ENCODE measurements at places on chromosomes 1 and 21.

GRCh38 chr1:204157962-204158361 is 6.1 kb upstream of the ETNK2 start:
- H3K36me3 ChIP-seq = no peaks in the 10 kb centered on the region
- H3K4me3 ChIP-seq = no peak overlapping the region
- no peaks in the 10 kb centered on the region for H3K27me3 ChIP-seq
- DNase-seq = no peak
- H3K4me1 ChIP-seq = no peaks in the 10 kb centered on the region

- H3K27ac ChIP-seq = peak overlapping the region; percentile 90
- DNase-seq = no peak
- H3K27me3 ChIP-seq = no peaks in the 10 kb centered on the region
- no peak overlapping the region for H3K4me3 ChIP-seq
- H3K36me3 ChIP-seq = no peaks in the 10 kb centered on the region
Observed at GRCh38 chr1:12473596-12474362, 144.2 kb downstream of the DHRS3 start.

GRCh38 chr21:41659791-41660560 is 106.9 kb downstream of the RIPK4 start:
- no peaks in the 10 kb centered on the region for H3K27me3 ChIP-seq
- H3K4me3 ChIP-seq = no peak overlapping the region
- no peak overlapping the region for H3K27ac ChIP-seq
- DNase-seq = no peak

DNA sequence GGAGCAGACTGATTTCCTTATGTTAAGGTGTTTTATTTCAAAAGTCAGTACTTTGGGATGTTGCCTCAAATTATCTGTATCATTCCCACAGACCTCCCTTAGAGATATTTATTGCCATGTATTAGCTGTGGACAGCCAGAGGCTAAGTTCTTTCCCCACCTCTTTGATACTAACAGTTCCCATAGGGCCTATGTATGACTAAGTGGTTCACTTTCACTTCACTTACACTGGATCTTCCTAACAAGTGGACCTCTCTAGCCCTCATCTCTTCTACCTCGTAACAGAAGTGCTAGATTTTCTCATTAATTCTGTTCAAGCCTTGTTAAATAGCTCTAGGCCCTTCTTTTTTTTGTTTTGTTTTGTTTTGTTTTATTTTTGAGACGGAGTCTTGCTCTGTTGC is 6.2 kb downstream of the TRAF5 start:
- H3K36me3 ChIP-seq = no peaks in the 10 kb centered on the region
- no peak overlapping the region for H3K4me3 ChIP-seq
- no peaks in the 10 kb centered on the region for H3K27me3 ChIP-seq
- DNase-seq = no peak

DNA sequence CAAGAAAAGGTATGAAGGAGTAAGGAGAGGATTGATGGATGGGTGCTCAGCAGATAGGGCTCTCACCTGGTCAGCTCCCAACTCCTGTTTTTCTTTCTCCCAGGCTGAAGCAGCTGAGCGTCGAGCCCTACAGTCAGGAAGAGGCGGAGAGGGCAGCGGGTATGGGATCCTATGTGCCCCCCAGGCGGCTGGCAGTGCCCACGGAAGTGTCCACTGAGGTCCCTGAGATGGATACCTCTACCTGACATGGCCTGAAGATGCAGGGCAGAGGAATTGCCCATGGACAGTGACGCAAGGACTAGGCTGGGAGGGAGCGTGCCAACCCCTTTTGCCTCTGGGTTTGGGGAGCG is 739 bp downstream of the ZNF593 start:
- peak overlapping the region; percentile 87 for H3K4me3 ChIP-seq
- H3K27me3 ChIP-seq = no peaks in the 10 kb centered on the region
- no peak for DNase-seq
- H3K4me1 ChIP-seq = peaks cover 27% of the 10 kb centered on the region
- H3K27ac ChIP-seq = no peak overlapping the region

DNA sequence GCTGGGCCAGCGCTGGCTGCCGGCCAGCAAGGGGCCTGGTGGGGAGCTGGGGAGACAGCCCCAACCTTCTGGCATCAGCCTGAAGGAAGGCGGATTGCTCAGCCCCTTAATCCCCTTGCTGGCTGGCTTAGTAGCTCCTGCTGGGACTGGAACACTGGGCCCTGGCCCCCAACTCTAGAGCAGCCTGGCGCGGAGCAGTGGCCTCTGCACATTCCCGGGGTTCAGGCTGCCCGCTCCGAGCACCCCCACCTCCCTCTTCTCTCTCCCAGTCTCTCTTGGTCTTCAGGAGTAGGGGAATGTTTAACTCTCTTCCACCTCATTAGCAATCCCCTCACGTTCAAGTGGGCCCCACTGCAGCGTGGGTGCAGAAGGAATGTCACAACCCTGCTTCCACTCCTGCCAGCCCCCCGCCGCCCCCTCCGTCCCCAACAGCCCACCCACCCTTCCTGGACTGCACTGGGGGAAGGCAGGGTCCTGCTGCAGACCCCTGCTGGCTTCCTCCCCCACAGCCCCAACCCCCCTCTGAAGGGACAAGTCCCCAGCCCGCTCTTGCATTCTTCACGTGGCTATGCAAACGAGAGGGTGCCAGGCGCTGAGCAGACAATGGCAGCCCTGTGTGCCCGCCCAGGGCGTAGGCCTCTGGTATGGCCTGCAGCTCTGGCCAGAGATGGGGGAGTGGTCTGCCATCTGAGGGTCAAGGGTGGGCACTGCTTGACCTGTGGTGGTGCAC is 980 bp upstream of the CLDN19 start:
- H3K4me1 ChIP-seq = no peaks in the 10 kb centered on the region
- H3K27ac ChIP-seq = no peak overlapping the region
- peaks cover 7% of the 10 kb centered on the region for H3K36me3 ChIP-seq
- no peaks in the 10 kb centered on the region for H3K27me3 ChIP-seq
- no peak overlapping the region for H3K4me3 ChIP-seq

DNA sequence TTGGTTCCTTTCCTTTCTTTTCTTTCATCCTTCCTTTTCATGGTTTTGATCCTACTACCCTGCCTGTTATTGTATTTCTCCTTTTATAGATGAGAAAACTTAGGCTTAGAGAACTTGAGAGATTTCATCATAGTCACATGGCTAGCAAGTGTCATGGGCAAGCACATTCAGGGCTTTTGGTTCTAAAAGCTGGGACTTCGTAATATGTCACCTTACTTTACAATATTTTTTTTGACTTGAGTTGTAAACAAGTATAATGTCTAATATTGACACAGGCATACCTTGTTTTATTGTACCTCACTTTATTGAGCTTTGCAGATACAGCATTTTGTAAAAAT is 70.7 kb downstream of the MTR start:
- peaks cover 7% of the 10 kb centered on the region for H3K4me1 ChIP-seq
- H3K27ac ChIP-seq = no peak overlapping the region
- peaks cover 44% of the 10 kb centered on the region for H3K36me3 ChIP-seq
- H3K27me3 ChIP-seq = no peaks in the 10 kb centered on the region
- H3K4me3 ChIP-seq = no peak overlapping the region

DNA sequence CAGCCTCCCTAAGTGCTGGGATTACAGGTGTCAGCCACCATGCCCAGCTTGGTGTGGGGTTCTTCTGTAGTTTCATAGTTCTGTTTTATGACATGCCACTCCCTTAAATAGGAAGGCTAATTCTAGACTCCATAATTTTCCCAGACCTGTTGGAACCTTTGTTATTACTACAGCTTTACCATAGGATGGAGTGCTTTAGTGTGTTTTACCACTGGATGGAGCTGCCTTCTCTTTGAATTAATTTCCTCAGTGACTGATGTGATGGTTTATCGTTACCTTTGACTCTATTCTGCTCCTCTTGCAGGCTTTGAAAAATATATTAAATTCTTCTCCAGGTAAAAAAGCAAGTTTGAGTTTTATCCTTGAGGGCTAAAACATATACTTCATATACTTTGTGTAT is 84.6 kb upstream of the NEK7 start:
- H3K4me3 ChIP-seq = no peak overlapping the region
- no peaks in the 10 kb centered on the region for H3K4me1 ChIP-seq
- no peaks in the 10 kb centered on the region for H3K27me3 ChIP-seq
- H3K27ac ChIP-seq = no peak overlapping the region
- no peaks in the 10 kb centered on the region for H3K36me3 ChIP-seq
- DNase-seq = no peak

DNA sequence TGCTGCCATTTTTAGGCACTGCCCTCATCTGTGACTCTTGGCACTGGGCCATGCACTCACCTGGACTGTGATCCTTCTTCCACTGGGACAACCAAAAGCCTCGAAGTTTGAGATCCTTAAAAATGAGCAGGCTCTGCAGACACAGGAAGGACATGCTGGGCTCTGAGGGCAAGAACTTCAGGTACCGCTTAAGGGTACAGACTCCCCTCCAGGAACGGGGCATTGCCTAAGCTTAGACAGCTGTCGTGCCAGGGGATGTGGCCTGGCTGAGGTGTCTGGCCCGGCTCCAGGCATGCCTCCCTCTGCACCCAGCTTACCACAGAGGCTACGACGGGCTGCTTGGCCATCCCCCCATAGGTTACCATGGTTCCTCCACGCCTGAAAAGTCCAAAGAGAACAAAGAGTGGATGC is 14.2 kb upstream of the SRSF4 start:
- peaks cover 15% of the 10 kb centered on the region for H3K36me3 ChIP-seq
- no peak for DNase-seq

DNA sequence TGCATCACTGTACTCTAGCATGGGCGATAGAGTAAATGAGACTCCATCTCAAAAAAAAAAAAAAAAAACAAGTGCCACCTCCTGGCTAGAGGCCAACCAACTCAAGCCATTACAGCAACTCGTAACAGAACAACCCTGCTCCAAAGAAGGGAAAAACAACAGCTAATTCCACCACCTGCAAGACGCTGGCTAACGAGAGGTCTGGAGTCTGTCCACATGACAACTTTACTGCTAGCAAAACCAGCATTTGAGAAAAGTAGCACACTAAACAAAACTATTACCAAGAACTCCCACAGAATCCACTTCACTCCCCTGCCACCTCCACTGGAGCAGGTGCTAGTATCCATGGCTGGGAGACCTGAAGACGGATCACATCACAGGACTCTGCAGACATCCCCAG is 24.1 kb upstream of the EGLN1 start:
- DNase-seq = no peak
- no peaks in the 10 kb centered on the region for H3K36me3 ChIP-seq
- no peaks in the 10 kb centered on the region for H3K4me1 ChIP-seq
- peaks cover 6% of the 10 kb centered on the region for H3K27me3 ChIP-seq
- H3K4me3 ChIP-seq = no peak overlapping the region

DNA sequence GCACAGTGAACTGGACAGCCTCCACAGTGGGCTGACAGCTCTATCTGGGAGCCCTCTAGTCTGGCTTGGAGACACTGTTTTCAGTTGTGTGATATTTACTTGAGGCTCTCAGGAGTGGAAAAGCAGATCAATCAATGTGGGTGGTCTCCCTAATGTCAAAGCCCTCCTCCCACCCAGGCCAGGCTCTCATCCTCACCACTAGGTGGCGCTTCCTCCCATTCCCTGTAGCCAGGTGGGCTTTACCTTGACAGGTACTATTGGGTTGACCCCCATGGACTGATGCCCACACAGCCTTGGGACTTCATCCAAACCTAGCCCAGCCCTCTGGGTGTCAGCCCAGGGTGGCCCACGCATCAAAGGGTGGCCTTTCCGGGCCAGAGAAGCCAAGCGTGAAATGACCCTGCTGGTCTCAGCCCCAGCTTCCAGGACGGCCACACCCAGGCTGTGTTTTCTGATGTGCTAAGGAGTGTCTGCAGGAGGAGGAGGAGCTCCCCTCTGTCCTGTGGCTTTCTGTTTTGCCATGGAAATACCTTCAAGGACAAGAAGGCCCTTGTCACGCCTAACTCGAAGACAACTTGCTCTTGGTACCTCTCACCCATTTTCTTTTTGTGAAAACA is 54.0 kb downstream of the CLIC6 start:
- H3K27ac ChIP-seq = no peak overlapping the region
- H3K4me3 ChIP-seq = no peak overlapping the region
- H3K4me1 ChIP-seq = peaks cover 7% of the 10 kb centered on the region
- DNase-seq = no peak

GRCh38 chr1:16141573-16142336 is 14.1 kb downstream of the EPHA2 start:
- H3K4me1 ChIP-seq = peaks cover 72% of the 10 kb centered on the region
- no peak overlapping the region for H3K4me3 ChIP-seq
- H3K27ac ChIP-seq = peak overlapping the region; percentile 55
- no peaks in the 10 kb centered on the region for H3K36me3 ChIP-seq
- peaks cover 3% of the 10 kb centered on the region for H3K27me3 ChIP-seq

DNA sequence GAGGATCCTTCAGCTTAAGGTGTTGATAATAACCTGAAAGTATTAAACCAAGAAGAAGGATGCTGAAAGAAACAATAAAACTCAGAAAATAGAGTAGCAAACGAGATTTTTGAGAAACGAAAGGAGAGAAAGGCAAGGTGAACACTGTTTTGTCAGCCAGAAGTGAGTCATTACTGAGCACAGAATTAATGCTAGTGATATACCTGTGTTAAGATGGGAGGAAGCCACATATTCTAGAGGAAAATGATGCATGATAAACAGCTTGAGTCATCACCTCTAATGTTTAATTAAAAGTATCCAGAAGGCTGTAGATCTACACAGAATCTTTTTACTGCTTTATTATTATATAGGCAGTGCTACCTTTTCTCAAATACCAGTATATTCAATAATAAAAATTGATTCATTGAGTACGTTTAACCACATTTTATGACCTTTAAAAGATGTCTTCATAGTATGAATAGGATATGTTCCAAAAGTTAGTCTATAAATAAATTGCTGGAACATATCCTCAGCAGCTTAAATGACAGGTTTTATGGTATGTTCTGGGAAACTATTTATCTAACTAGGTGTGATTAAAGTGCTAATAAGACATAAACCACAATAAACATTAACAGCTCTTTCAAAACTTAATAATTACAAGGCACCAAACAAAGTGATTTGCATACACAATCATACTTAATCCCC is 10.3 kb downstream of the SH3GLB1 start:
- no peaks in the 10 kb centered on the region for H3K4me1 ChIP-seq
- H3K27ac ChIP-seq = no peak overlapping the region
- peaks cover 19% of the 10 kb centered on the region for H3K36me3 ChIP-seq
- no peak overlapping the region for H3K4me3 ChIP-seq

DNA sequence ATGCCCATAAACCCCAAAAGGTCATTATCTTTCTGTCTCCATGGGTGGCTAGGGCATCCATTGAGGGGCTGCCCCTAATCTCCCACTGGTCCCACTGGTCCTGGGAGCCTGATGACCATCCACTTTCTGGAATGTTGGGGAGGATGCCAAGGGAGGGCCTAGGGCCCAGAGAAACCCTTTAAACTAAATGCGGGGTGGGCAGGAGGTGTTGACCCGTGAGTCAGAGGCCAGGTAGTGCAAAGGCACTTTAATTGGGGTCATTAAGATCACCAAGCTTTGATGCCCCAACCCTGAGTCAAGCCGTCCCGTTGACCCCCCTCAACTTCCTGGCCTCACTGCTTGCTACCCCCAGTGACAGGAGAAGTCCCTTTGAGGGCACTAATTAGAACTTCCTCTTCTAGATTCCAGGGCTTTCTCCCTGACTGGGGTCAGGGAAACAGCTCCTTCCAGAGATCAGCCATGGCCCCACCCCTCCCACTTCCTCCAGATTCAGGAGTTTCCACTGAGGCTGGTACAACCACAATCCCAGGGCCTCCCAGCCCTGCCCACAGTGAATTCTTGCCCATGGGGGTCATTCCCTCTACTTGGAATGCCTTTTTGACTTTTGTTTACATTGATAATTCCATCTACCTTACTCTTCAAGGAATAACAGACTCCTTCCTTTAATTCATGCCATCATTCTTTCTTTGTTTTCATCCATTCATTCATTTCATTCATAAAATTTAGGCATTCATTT is 15.5 kb upstream of the SERINC2 start:
- no peak overlapping the region for H3K4me3 ChIP-seq
- H3K27ac ChIP-seq = no peak overlapping the region

Data from thymus (tissue), 14 donors.